ENCODE measurements at places on chromosomes 3 and 15. TPM values are rescaled to one million over a fixed set of nuclear protein-coding genes. Genes with fewer than 3 reads are reported as not detected.

DNA sequence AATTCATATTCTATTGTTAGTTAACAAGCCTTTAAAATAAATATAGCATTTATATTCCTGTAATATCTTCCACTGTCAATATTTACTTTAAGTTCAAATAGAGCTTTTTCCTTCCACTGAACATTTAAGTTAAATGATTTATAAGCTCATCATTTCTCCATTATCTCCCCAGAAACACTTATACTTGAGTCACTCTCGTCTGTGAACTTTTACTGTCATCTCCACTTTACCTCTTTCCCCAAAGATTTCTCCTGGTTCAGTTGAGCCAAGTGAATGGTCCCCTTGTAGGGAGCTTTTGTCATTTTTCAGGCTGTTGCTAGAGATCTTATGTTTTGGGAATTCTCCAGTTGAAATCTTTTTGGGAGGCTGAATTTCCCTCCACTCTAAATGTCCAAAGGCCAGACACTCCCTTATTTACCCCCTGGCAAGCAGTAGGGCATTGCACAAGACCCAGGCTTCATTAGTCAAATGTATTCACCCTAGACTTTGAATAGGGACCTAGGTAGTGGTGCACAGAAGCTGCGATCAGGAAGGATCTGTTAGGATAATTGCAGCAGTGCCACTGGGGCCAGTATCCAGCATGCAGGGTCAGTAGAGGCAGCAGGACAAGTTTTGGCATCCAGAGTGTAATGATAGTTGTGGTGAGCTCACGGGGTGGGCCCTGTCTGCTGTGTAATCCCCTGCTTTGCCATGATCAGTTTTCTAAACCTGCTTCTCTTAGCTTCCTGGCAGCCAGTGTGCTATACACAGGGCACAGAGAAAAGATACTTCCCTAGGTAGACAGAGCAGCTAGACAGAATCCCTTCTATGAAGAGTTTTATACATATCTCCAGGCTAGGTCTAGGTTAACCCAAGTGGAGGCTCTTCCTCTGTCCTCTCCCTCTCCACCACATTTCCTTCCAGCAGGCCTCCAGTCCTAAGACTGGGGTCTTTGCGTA is 356.5 kb upstream of the SLCO3A1 start:
- no peak for DNase-seq

The FYCO1 gene
- total RNA-seq: 15.2 TPM

The KLHL40 gene
- total RNA-seq: 0.12 TPM

The INKA1 gene
- total RNA-seq: 6.7 TPM

DNA sequence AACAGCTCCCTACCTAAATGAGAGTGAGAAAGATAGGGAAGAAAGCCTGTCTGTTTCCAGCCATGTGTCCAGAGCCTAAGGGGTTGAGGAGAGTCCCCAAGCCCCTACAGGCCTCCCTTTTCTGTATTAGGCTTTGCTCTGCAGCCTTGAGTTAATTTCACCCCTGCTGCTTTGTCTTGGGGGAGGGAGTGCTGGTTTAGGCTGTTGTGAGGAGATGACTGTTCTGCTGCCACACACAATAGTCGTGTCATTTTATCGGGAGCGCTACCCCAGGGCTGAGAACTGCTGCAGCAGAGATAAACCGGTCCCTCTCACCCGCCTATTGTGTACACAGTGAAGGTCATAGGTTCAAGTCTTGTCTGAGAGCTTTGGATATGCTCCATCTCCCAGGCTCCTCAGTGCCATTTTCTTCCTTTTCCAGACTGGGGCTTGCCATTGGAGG is 1.4 kb downstream of the ZNF609 start:
- DNase-seq: no peak

- no peak for DNase-seq
These were observed 2.2 kb downstream of the ZIC1 start for GRCh38 chr3:147411238-147411814.

The CIB1 gene
- total RNA-seq: 36.8 TPM

GRCh38 chr15:78077871-78078210 is 330 bp upstream of the TBC1D2B start:
- DNase-seq: no peak

The SHC4 gene
- 4.5 TPM for total RNA-seq

GRCh38 chr3:134222835-134223234 is 27.8 kb downstream of the RYK start:
- no peak for DNase-seq

GRCh38 chr3:468172-468571 is 271.6 kb downstream of the CHL1 start:
- no peak for DNase-seq

The UBA3 gene
- total RNA-seq: 55.4 TPM

- DNase-seq: no peak
These were observed 84.0 kb downstream of the HES1 start for GRCh38 chr3:194219826-194220410.

- no peak for DNase-seq
These were observed 51.5 kb downstream of the IL12A start for GRCh38 chr3:160040181-160040580.

Data from type B pancreatic cell (in vitro differentiated cells).